ENCODE measurements at places on chromosomes 2 and 18.

DNA sequence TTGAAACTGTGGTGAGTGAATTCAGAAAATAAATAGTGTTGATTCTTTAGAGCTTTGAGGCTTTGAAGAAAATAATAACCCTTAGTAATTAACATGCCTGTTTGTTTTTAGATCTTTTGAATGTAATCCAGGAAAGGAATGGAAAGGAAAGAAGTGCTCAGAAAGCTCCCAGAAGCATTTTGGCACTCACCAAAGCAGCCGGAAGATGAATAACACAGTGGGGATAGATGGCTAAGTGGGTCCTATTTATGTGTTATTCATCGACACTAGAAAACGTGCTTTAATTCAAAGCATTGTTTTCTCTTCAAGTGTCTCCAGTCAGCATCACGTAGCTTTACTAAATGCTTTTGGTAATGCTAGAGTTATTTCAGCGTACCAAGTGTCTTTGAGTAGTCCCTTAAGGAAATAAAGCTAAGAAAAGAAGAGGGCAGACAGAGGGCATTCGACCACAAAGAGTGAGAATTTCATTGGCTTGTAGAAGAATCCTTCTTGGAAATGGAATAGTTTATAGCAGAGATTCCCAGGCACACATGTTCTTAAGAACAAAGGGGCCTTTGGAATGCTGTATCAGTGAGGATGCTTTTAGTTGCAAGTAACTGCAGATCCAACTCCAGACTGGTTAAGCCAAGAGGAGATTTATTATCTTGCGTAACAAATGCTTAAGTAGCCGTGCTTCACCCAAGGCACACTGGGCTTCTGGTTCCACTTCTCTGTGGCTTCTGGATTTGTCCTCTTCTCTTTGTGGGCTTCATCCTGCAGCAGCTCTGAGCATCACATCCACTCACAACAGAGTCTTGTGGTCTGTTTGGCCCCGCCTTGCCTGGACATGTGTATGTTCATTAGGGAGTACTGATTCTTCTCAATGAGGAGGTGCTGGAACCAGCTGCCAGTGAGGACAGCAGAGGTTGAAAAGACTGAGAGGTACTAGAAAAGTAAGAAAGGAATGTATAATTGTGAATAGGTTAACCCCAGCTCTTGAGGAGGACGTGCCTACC lies 63.6 kb upstream of the LTBP1 start:
- no peak for DNase-seq

GRCh38 chr18:62070302-62070701 lies 116.6 kb downstream of the PIGN start:
- DNase-seq: no peak

DNA sequence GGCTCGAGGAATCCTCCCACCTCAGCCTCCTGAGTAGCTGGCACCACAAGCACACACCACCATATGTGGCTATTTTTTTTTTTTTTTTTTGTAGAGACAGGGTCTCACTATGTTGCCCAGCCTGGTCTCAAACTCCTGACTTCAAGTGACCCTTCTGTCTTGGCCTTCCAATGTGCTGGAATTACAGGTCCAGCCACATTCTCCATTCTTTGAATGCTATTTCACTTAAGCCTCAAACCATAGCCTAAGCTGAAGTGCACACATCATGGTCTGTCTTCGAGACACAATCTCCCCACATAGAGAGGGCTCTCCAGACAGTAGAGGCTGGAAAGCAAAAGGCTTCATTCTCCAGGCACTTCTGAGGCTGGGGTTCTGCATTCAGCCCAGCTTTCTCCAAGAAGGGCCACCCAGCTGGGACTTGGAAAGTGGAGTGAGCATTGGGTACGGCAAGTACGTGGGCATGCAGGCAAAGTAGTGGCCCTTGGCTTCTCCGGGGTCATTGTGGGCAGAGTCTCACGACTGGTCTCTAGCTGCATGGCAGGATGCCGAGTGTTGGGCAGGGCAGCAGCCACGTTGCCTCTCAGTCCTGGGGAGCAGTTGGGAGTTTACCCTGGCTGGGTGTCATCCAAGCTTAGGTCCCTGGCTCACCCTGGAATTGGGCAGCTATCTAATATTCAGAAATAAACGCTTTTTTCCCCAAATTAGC lies 78.2 kb upstream of the SMAD7 start:
- DNase-seq: no peak

DNA sequence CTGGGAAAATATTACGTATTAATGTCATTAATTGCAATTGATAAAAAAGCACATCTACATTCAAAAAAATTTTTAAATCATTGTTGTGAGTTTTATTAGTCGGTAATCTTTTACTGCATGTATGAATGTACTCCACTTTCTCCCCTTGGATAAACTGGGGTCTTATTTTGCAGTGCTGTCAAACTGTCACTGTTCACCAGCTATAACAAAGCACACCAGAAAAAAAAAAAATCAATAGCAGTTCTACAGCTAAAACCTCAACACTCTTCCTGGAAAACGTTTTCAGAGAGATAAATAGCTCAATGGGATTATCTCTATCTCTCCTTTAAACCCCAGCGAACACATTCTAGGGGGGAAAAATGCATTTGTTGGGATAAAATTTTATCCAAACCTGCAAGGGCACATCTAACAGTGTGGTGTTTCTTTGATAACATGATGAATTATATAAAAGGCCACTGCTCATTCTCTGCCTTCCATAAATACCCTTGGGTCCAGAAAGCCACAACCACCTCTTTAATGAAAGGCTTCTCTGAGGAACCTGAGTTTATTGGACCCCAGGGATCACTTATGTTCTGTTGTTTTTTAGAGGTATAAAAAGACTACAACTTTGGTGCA lies 219.9 kb downstream of the CDH20 start:
- DNase-seq: no peak

DNA sequence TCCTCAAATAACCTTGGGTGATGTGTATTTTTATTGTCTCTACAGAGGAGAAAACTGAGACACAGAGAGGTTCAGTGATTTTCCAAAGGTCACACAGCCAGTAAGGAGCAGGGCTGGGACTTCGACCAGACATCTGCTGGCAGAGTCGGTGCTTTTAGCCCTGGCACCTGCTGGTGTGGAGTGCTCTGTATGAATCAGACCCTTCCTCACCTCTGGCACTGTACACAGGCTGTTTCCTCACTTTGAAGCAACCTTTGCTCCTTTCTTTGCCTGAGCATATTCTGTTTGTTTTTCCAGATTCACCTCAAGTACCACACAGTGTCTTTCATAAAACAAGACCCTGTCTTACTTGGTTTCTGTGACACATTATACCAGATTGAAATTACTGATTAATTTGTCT lies 107.9 kb downstream of the DPP10 start:
- no peak for DNase-seq

DNA sequence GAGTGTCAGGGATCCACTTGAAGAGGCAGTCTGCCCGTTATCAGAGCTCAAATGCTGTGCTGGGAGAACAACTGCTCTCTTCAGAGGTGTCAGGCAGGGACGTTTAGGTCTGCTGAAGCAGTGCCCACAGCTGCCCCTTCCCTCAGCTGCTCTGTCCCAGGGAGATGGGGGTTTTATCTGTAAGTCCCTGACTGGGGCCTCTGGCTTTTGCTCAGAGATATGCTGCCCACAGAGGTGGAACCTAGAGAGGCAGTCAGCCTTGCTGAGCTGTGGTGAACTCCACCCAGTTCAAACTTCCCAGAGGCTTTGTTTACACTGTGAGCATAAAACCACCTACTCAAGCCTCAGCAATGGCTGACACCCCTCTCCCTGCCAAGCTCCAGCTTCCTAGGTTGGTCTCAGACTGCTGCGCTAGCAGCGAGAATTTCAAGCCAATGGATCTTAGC lies 38.1 kb downstream of the PLEK start:
- DNase-seq: no peak

- DNase-seq: no peak
Observed at GRCh38 chr18:63881851-63882250, 5.7 kb upstream of the SERPINB2 start.

GRCh38 chr18:74064510-74064909 lies 83.1 kb downstream of the FBXO15 start:
- no peak for DNase-seq

- DNase-seq: no peak
Observed at GRCh38 chr2:109638795-109639194, 24.6 kb downstream of the SOWAHC start.

GRCh38 chr18:79918615-79919011 lies 32.8 kb downstream of the SLC66A2 start:
- DNase-seq: no peak

- no peak for DNase-seq
Observed at GRCh38 chr2:147829106-147829505, 15.7 kb upstream of the ACVR2A start.

DNA sequence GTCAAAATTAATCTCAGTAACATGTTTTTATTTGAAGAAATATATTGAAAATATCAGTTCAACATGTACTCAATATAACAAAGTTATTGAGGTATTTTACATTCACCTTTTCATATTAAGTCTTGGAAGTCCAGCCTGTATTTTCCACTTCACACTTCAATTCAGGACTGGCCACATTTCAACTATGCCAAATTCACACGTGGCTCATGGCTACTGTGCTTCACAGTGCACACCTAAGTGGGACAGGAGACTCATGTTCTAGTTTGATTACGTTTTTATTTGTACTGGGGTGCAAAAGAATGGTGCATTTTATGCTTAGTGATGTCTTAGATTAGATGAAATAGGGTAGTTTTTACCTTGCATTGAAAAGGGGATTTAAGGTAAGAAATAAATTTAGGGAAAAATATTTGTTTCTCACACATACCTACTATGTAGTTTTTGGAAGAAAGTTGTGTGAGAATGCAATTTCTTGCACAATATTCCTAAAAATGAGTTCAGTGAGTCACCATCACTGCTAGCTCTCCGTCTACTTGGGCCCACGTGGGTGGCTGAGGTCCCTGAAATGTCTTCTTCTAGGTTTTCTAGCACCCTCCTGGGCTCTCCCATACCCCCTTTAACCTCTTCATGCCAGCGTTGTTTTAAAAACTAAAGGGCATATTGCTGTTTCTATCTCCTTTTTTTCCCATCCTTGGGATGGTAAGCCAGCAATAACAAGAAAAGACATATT lies 87.0 kb downstream of the ST6GAL2 start:
- no peak for DNase-seq

- no peak for DNase-seq
Observed at GRCh38 chr18:79361766-79362522, 33.8 kb upstream of the NFATC1 start.

GRCh38 chr2:190407246-190407661 lies 901 bp upstream of the MFSD6 start:
- no peak for DNase-seq

DNA sequence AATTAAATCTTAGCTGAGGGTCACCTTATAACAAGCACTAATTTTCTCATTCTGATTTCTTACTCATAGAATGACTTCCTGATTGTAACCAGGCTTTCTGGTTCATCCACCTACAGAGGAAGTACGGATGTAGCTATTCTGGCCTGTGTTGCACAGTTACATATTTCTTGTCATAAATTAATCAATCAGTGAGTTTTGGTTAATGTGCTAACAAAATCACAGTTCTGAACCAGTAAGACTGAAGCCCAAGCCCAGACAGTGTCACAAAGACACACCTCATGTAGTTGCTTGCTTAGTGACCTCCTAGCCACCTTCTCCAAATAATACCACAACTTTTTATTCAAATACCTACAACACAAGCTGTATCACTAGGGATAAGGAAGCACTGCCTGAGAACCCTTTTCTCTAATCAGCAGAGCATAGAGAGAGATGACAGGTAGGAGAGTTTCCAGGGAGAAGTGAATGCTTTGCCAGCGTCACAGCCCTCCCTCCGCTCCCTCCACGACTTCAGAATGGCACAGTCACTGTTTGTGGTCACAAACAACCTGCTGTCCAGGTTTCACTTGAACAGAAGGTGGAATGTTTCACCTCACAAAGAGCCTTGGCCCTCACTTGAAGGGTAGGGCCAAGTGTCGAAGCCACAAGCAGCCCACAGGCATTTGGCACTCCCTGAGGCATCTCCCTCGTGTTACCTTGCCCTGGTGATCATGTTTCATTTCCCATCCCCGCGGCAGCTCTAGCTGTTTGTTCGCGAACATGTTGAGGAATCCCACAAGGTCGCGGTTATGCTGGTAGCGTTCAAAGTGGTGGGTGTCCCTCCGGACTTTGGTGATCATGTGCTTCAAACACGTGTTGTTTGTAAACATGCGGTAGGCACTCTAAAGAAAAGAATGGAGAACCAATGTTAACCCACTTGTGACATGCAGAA lies 120.8 kb upstream of the STK17B start:
- no peak for DNase-seq

- no peak for DNase-seq
Observed at GRCh38 chr18:41842886-41843285, 112.1 kb upstream of the PIK3C3 start.

DNA sequence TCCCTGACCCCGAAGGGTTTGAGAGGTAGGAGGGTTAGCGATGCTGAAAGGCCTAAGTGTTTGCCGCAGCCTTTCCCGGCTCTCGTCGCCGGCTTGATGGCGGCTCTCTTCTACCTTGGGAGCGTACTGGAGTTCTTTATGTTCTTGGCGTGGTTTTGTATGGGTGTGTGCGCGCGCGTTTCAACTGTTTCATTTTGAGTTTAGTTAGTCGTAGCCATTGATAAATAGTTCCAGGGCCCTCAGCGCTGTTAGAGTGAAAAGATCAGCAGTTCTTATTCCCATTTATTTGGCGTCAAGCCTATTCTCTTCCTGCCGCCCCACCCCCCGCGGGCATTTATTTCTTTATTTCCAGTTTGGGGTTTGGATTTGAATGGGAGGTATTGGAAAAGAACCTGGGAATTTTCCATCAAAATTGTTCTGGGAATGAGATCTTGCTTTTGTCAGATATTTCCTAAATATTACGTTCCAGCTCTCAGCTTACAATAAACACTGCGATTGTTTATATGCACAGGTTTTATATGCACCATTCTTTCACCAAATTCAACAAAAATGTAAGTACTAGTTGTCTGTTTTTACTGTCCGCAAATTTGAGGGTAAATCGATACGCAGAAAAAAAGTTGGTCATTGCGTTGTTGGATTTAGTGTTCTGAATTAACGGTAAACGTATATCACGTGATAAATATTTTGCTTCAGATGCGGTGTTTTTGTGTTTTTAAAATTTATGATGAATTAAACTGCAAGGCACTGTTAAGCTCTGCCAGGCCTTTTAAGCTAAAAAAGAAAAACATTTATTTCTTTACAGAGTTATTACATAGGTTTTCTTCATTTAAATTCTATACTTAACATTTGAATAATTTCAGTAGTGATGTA lies 954 bp downstream of the CCNT2 start:
- DNase-seq: peak; percentile 16

- DNase-seq: no peak
Observed at GRCh38 chr2:127027715-127028114, 79.2 kb downstream of the BIN1 start.

- DNase-seq: no peak
Observed at GRCh38 chr2:101809698-101810097, 112.2 kb downstream of the MAP4K4 start.

GRCh38 chr2:69933839-69934613 lies 19.1 kb downstream of the MXD1 start:
- no peak for DNase-seq

- DNase-seq: peak; percentile 10
Observed at GRCh38 chr2:187453078-187453641, 5.1 kb upstream of the CALCRL start.

- DNase-seq: peak; percentile 33
Observed at GRCh38 chr18:11857177-11857887, 6.1 kb downstream of the CHMP1B start.

GRCh38 chr2:187853381-187853791 lies 299.2 kb upstream of the TFPI start:
- no peak for DNase-seq

GRCh38 chr2:168624028-168624427 lies 168.0 kb downstream of the CERS6 start:
- no peak for DNase-seq

GRCh38 chr18:12254136-12254819 lies at the start of gene CIDEA:
CIDEA (plus strand) TSS chr18:12254361; CDS start chr18:12254384, 23 bp downstream.
- DNase-seq: no peak

GRCh38 chr18:71998547-71999097 lies 545.5 kb downstream of the CBLN2 start:
- no peak for DNase-seq

- DNase-seq: no peak
Observed at GRCh38 chr18:27862041-27862682, 314.8 kb downstream of the CDH2 start.

Measured in HEK293T (cell line).